ENCODE measurements at places on chromosomes 11 and 22. TPM values are rescaled to one million over a fixed set of nuclear protein-coding genes. Genes with fewer than 3 reads are reported as not detected.

The NXPE1 gene
- total RNA-seq = not detected

The OR52N4 gene
- total RNA-seq = 1.8 TPM

The PPP2R1B gene
- 47.1 TPM for total RNA-seq

The OR8B12 gene
- not detected for total RNA-seq

The MIOX gene
- total RNA-seq = not detected

The PTGDR2 gene
- 2.5 TPM for total RNA-seq

The CERK gene
- total RNA-seq = 90.8 TPM

The ETS1 gene
- total RNA-seq = 568 TPM

The SLCO2B1 gene
- 1.1 TPM for total RNA-seq

The SMIM38 gene
- total RNA-seq = 0.25 TPM

The SLC2A11 gene
- 12.1 TPM for total RNA-seq

The PNPLA5 gene
- not detected for total RNA-seq

The NXPE4 gene
- total RNA-seq = not detected

The DNAJB7 gene
- not detected for total RNA-seq

The RCN1 gene
- total RNA-seq = 15.5 TPM

The MS4A1 gene
- 9.0 TPM for total RNA-seq

The CD81 gene
- total RNA-seq = 154 TPM

The KCNK4 gene
- not detected for total RNA-seq

The NXPE2 gene
- total RNA-seq = not detected

The FADS3 gene
- 4.7 TPM for total RNA-seq

The OR51T1 gene
- total RNA-seq = not detected

The SLC15A3 gene
- 7.4 TPM for total RNA-seq

The IGF2 gene
- total RNA-seq = not detected

The MOB2 gene
- 43.2 TPM for total RNA-seq

The FGF4 gene
- not detected for total RNA-seq

The KCNQ1OT1 gene
- 0.34 TPM for total RNA-seq

The OR2D2 gene
- total RNA-seq = not detected

The TMEM132A gene
- total RNA-seq = 1.3 TPM

The OR4A16 gene
- total RNA-seq = not detected

The OR52I1 gene
- total RNA-seq = not detected

All from activated naive CD8-positive, alpha-beta T cell treated with anti-CD3 and anti-CD28 coated beads, Interleukin-2, amount 10 ng/mL, durations not matched to agents 7 days and 5 days (primary cell).